ENCODE measurements at places on chromosomes 12 and 14. TPM values are rescaled to one million over a fixed set of nuclear protein-coding genes. Genes with fewer than 3 reads are reported as not detected.

GRCh38 chr12:87511371-87511770, 517.8 kb downstream of the C12orf50 start:
- no peak for DNase-seq
- H3K4me3 ChIP-seq: no peak overlapping the region
- H3K27ac ChIP-seq: no peak overlapping the region
- peaks cover 12% of the 10 kb centered on the region for H3K4me1 ChIP-seq

DNA sequence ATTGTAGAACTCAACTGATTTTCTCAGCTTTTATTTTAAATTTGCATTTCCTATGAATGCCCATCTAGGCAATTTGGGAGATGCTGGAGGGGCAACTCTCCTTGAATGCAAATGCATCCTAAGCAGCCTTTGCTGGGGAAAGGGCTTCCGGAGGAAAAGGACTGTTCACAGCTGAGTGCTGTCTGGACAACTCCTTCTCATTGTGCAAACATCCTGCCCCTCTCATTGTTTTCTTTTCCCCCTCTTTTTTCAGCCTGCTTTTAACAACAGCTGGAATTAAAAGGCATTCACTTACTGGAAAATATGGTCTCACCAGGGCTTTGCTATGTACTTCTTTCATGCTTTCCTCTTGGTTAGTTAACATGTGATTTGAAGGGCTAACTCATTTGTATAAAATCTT, 397.8 kb downstream of the FUT8 start:
- no peak for DNase-seq
- no peaks in the 10 kb centered on the region for H3K36me3 ChIP-seq
- no peak overlapping the region for H3K4me3 ChIP-seq
- no peak overlapping the region for H3K27ac ChIP-seq

- H3K4me3 ChIP-seq: no peak overlapping the region
- H3K27ac ChIP-seq: no peak overlapping the region
- H3K27me3 ChIP-seq: no peaks in the 10 kb centered on the region
- peaks cover 8% of the 10 kb centered on the region for H3K4me1 ChIP-seq
- DNase-seq: no peak
Observed at GRCh38 chr12:93115198-93115601, 186.1 kb upstream of the EEA1 start.

- H3K4me1 ChIP-seq: no peaks in the 10 kb centered on the region
- no peak within 1 kb of the TSS for H3K4me3 ChIP-seq
- H3K27ac ChIP-seq: no peak within 1 kb of the TSS
- no peak for DNase-seq
- no peaks in the 10 kb centered on the region for H3K27me3 ChIP-seq
Observed at GRCh38 chr12:53423597-53423996, at the start of gene AMHR2. Gene AMHR2, plus strand, starts transcription at chr12:53423855. Its CDS starts 80 bp downstream, at chr12:53423935.

GRCh38 chr14:23750357-23750756, 114.2 kb downstream of the DHRS2 start:
- H3K27me3 ChIP-seq: peaks cover 5% of the 10 kb centered on the region
- no peaks in the 10 kb centered on the region for H3K4me1 ChIP-seq
- no peak overlapping the region for H3K4me3 ChIP-seq
- no peaks in the 10 kb centered on the region for H3K36me3 ChIP-seq
- no peak overlapping the region for H3K27ac ChIP-seq

DNA sequence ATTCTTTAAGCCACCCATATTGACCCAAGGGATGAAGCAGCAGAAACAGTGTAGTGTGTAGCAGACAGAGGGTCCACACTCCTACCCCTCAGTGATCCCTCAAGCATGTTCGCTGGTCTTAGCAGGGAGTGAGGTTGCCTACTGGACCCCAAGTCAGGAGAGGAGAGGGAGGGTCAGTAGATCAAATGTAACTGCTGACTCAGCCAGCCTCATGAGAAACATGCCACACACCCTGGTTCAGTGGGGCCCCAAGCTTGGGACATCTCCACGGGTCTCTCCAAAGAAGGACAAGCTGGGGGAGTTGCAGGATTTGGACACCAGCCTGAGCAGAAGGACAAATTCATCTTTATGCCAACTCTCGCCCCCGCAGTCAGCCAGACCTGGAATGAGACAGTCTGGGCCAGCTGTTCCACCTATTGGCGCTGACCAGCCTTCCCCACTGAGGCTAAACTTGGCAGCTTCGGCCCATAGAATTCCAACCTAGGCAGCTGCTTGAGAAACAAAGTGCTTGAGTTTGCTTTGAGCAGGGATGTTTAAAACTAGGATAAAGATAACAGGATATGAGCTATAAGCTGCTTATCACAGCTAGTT, 66.0 kb upstream of the ACTN1 start:
- H3K4me3 ChIP-seq: no peak overlapping the region
- H3K27ac ChIP-seq: peak overlapping the region; percentile 11

DNA sequence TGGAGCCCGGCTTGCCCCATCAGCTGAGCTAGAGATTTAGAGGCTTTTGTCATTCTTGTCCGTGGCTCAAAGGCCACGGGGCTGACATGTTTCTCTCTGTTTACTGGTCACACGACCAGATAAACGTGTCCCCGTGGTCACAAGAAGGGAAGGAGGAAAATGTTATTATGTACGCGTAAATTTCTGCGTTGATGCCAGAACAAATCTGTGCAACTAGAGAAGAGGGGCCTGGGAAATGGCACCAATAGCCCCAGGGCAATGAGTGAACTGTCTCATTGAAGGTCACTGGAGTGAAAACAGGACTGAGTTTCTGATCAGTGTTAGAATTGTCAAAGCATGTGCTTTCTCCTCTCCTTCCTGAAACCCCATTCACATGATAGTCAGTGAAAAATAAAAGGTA, 25.3 kb downstream of the OAS2 start:
- no peaks in the 10 kb centered on the region for H3K4me1 ChIP-seq
- no peak for DNase-seq
- no peaks in the 10 kb centered on the region for H3K27me3 ChIP-seq
- no peak overlapping the region for H3K4me3 ChIP-seq

The PXN gene
- total RNA-seq: 29.7 TPM

The TTC5 gene
- total RNA-seq: 12.6 TPM
